ENCODE measurements at places on chromosomes 13 and 19.

- DNase-seq: peak; percentile 74
These were observed 105.6 kb upstream of the PEG3 start for GRCh38 chr19:56946159-56946558.

GRCh38 chr19:1084024-1084868 lies 10.9 kb downstream of the POLR2E start:
- no peak for DNase-seq

GRCh38 chr13:44426461-44426860 lies 52.8 kb downstream of the SERP2 start:
- DNase-seq: no peak

DNA sequence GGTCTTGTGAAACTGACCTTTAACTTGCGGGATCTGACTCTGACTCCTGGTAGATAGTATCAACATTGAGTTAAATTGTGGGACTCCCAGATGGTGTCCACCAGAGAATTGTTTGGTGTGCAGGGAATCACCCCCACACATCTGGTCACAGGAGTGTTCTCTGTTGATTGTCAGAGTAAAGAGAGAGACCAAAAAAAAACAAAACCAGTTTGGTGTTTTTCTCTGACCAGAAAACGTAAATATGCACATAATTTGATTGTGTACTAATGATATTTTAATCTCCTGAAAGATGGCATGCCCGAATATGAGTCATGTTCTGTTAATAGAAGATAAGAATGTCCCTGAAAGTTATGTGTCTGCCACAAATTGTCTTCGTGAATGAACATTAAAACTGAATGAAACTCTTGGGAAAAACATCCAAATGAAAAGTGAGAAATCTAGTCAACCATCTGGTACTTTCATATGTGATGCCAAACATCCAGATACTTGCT lies 118.5 kb upstream of the GPC6 start:
- DNase-seq: no peak

DNA sequence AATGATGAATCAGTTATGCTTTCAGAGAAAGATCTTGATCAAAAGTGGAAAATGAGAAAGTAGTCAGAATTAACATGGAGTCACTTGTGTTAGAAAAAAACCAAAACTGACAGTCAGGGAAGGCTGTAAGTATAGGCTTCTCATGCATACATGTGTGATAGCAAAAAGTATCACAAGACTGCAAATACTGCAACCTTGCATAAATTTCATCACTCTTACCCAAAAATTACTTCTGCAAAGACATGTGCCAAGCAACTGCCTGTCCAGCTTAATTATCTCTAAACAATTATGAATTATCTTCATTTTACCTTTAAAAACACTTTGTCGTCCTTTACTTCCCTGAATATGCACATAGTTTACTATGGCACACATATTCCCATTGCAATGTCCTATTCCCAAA lies 2466.4 kb upstream of the PCDH20 start:
- no peak for DNase-seq
